Suprapubic skin (tissue), 4 donors: ENCODE measurements at places on chromosomes 5 and 9. TPM values are rescaled to one million over a fixed set of nuclear protein-coding genes. Genes with fewer than 3 reads are reported as not detected.
A peak's percentile ranks its signal among the peaks of the same experiment; 100 is the strongest.

- H3K4me3 ChIP-seq, result no peak overlapping the region
- no peaks in the 10 kb centered on the region for H3K27me3 ChIP-seq
- DNase-seq, result no peak
- H3K36me3 ChIP-seq, result no peaks in the 10 kb centered on the region
- H3K27ac ChIP-seq, result no peak overlapping the region
These were observed 91.3 kb downstream of the RALGPS1 start for GRCh38 chr9:127005770-127006314.

GRCh38 chr5:180472269-180472668, 21.9 kb upstream of the CNOT6 start:
- peaks cover 10% of the 10 kb centered on the region for H3K4me1 ChIP-seq
- H3K27ac ChIP-seq, result no peak overlapping the region
- H3K36me3 ChIP-seq, result no peaks in the 10 kb centered on the region
- H3K27me3 ChIP-seq, result peaks cover 4% of the 10 kb centered on the region
- H3K4me3 ChIP-seq, result no peak overlapping the region
- DNase-seq, result no peak

DNA sequence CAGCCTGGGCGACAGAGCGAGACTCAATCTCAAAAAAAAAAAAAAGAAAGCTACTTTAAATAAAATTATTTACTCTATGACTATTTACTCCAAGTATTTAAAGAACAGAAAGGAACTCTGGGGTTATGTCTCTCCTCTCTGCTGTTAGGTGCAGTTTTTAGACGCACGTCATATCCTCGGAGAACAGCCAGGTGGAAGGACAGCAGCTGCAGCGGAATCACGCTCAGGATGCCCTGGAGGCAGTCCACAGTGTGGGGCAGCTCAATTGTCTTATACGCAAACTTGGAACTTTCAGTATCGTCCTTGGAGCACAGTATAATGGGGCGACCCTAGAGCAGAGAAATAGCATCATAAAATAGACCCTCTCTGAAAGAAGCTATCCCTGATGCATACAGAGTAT, 10.4 kb upstream of the MAPK9 start:
- no peaks in the 10 kb centered on the region for H3K4me1 ChIP-seq
- DNase-seq, result no peak
- H3K27ac ChIP-seq, result no peak overlapping the region
- no peak overlapping the region for H3K4me3 ChIP-seq
- peaks cover 26% of the 10 kb centered on the region for H3K36me3 ChIP-seq

GRCh38 chr9:18393340-18394130, 80.4 kb upstream of the ADAMTSL1 start:
- no peak overlapping the region for H3K4me3 ChIP-seq
- H3K4me1 ChIP-seq, result peaks cover 19% of the 10 kb centered on the region
- H3K36me3 ChIP-seq, result no peaks in the 10 kb centered on the region

- H3K36me3 ChIP-seq, result peaks cover 3% of the 10 kb centered on the region
- no peak overlapping the region for H3K27ac ChIP-seq
- H3K4me3 ChIP-seq, result no peak overlapping the region
- H3K27me3 ChIP-seq, result no peaks in the 10 kb centered on the region
These were observed 12.6 kb upstream of the KIF27 start for GRCh38 chr9:83933790-83934189.

DNA sequence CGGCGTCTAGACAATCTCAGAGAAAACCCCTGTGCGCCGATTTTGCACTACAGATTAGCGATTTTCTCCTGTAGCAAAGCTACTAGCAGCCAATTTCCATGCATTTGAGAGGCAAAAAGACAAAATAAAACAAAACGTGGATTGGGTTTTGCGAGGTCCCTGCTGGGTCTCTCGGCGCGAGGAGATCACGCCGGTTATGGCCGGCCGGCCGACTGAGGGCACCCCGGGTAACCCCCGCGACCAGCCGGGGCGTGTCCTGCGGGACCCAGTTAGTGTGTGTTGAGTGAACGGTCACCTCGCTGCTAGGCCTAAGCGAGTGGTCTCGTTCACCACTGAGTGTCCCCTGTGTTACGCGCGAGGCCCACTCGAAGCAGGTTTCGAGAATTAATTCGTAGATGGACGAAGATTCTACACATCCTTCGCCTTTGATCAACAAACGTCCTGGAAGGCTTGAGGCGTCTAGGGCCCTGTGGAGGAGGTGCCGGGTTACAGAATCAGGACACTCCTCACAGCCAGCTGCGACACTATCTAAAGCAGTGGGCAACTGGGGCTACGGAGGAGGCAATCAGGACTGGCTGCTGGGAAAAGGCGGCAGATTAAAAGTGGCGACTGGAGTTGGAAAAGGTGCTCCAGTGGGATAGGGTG, 764 bp upstream of the VDAC1 start:
- H3K27me3 ChIP-seq, result no peaks in the 10 kb centered on the region
- H3K27ac ChIP-seq, result peak overlapping the region; percentile 99
- DNase-seq, result no peak
- H3K4me3 ChIP-seq, result peak overlapping the region; percentile 96

- peaks cover 27% of the 10 kb centered on the region for H3K4me1 ChIP-seq
- no peak for DNase-seq
- peak overlapping the region; percentile 4 for H3K27ac ChIP-seq
- no peaks in the 10 kb centered on the region for H3K36me3 ChIP-seq
- H3K27me3 ChIP-seq, result no peaks in the 10 kb centered on the region
These were observed 179.9 kb downstream of the GAS1 start for GRCh38 chr9:86767373-86767772.

GRCh38 chr5:56152437-56152836, 80.7 kb downstream of the ANKRD55 start:
- H3K27me3 ChIP-seq, result no peaks in the 10 kb centered on the region
- peaks cover 10% of the 10 kb centered on the region for H3K4me1 ChIP-seq
- H3K36me3 ChIP-seq, result no peaks in the 10 kb centered on the region
- H3K4me3 ChIP-seq, result no peak overlapping the region
- DNase-seq, result no peak

- H3K36me3 ChIP-seq, result peaks cover 4% of the 10 kb centered on the region
- H3K27me3 ChIP-seq, result no peaks in the 10 kb centered on the region
- no peak for DNase-seq
- no peak overlapping the region for H3K27ac ChIP-seq
These were observed 106.2 kb downstream of the CMYA5 start for GRCh38 chr5:79795764-79796398.

DNA sequence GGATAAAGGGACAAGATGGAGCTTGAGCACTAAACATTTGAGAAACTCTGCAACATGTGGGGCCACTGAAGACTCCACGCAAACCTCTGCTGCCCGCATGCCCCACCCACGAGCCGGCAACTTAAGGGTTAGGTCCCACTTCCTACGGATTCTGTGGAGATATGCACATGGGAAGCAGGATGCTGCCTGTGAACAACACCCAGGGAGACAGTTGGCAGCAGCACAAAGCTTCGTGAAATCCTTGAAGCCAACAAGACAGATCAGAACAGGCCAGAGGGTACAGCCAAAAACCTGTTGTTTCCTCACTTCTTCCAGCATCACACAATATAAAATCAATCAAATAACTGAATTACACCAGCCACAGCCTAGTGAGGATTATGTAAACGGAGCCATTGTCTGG, 270.4 kb downstream of the ENC1 start:
- no peaks in the 10 kb centered on the region for H3K27me3 ChIP-seq
- no peak for DNase-seq
- H3K27ac ChIP-seq, result no peak overlapping the region
- peaks cover 17% of the 10 kb centered on the region for H3K4me1 ChIP-seq
- no peak overlapping the region for H3K4me3 ChIP-seq
- no peaks in the 10 kb centered on the region for H3K36me3 ChIP-seq

DNA sequence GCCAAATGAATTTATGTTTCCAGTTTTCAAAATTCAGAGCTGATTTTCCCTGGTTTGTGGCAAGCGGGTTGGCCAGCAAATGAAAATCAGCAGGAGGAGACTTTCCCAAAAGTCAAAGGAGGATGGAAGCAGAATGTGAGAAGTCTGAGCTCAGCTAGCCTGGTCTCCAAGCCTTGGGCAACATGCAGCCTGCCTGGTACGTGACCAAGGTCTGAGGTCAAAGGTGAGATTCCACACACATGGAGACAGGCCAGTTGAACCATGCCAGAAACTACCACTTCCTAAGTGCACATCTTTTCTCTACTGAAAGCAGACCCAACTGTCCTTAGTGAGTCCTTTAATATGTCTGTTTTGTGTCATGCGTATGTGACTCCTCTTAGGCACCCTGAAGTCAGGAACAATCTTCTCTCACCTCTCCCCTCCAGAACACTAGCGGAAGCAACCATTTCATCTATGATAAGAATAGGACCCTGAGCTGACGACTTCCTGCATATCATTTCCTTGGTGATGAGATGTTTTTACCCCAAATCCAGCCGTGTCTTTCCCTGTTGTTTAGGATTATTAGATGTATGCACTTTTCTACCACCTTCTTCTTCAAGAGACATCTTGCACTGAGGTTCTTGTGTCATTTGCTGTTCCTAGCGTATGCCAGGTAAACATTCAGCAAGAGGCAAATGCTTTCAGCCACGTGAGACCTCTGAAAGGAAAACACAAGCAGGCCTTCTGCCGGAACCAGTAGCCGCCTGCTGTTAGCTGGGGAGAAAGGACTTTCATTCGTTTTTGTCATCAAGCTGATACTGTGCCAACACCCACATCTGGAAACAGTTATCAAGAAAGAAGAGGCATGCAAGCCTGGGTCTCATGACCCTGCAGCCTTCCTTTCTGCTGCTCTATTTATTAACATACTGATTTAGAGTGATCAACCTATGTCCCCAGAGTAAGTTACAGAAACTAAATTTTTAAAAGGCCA, 9.7 kb upstream of the TGFBI start:
- no peaks in the 10 kb centered on the region for H3K36me3 ChIP-seq
- H3K27me3 ChIP-seq, result no peaks in the 10 kb centered on the region
- H3K27ac ChIP-seq, result no peak overlapping the region
- H3K4me1 ChIP-seq, result peaks cover 44% of the 10 kb centered on the region
- no peak for DNase-seq
- no peak overlapping the region for H3K4me3 ChIP-seq

- H3K27me3 ChIP-seq, result no peaks in the 10 kb centered on the region
- H3K4me1 ChIP-seq, result peaks cover 6% of the 10 kb centered on the region
- H3K4me3 ChIP-seq, result no peak overlapping the region
- H3K36me3 ChIP-seq, result no peaks in the 10 kb centered on the region
- DNase-seq, result no peak
These were observed 35.4 kb upstream of the GNPDA1 start for GRCh38 chr5:142048272-142048671.

DNA sequence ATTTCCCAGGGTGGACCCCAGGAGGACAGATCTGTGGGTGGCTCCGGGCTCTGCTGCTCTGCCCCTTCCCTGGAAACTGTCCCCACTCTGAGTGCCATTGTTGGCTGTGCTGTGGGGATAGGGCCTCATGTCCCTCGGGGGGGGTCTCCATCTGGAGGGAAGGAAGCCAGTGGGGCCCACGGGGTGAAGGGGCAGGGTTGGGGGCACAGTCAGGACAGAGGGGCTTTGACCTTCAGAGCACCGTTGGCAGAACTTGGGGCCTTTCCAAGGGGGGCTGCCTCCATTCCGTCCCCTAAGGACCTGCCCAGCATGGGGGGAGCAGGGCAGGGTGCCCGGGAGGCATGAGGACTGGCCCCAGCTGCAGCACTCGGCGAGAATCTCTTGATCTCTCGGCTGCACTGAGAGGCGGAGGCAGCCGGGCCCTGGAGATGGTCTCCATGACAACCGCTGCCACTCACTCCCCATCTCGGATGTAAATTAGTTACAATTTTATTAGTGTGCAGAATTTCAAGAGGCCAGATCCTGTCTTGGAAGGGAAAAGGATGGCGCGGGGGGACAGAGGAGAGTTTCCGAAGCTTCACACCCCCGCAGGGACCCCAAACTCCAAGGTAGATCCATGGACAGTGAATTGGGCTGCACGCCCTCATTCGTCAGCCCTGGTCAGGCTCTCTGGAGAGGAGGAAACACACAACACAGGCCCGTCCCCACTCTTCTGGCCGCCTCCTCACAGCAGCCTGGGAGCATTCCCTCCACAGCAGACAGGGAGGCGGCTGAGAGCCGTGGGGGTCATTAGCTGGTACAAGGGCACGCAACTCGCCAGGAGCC, 216.2 kb upstream of the IER5L start:
- H3K4me1 ChIP-seq, result peaks cover 1% of the 10 kb centered on the region
- H3K4me3 ChIP-seq, result no peak overlapping the region
- H3K27me3 ChIP-seq, result no peaks in the 10 kb centered on the region
- H3K36me3 ChIP-seq, result no peaks in the 10 kb centered on the region

GRCh38 chr5:55633574-55634208, 78.4 kb downstream of the SLC38A9 start:
- no peaks in the 10 kb centered on the region for H3K27me3 ChIP-seq
- no peak for DNase-seq
- H3K36me3 ChIP-seq, result no peaks in the 10 kb centered on the region
- peak overlapping the region; percentile 36 for H3K27ac ChIP-seq

DNA sequence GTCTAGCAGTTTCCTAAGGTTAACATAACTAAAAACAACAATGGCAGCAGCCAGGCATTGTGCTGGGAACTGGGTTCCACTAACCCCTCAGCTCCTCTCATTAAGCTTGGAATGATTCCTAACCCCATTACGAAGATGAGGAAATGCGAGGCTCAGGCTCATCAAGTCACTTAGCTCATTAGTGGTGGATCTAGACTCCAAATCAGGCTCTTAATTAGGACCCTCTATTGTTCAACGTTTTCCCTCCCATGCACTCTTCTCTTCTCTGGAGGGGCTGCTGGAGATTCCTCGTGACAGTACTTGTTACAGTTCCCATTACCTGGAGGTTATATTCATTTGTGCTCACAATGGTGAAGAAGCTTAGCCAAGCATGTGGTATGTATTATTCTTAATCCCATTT, 6.5 kb downstream of the TAS2R1 start:
- no peak for DNase-seq
- H3K36me3 ChIP-seq, result no peaks in the 10 kb centered on the region
- H3K4me1 ChIP-seq, result no peaks in the 10 kb centered on the region
- no peak overlapping the region for H3K27ac ChIP-seq
- no peaks in the 10 kb centered on the region for H3K27me3 ChIP-seq

DNA sequence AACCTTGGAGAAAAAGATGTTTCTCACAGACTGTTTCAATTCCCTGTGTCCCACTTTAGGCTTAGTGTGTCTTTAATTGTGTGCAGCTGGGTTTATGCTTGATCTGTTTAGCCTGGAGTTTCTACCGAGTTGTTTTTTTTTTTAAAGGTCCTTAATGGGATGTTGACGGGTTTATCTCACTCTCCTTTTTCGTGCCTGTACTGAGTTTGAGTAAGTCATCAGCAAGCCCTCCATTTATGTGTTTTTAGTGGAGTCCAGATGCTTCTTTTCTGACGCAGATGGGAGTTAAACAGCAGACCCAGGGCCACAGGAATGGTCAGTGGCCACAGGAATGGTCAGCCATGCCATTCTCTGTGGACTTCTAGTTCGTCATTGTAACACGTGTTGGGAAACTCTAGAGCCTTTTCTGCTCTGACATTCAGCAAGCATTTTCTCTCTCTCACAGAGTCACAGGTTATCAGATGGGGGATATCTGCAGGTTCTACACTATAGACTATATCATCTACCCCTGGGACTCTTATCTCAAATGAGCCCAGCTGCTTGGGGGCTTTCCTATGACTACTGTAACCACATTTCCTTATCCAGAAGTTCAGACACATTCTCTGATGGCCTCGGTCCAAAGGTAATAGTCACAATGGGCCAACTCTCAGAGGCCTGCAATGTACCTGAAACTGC, 190.5 kb downstream of the TTLL11 start:
- no peaks in the 10 kb centered on the region for H3K4me1 ChIP-seq
- peak overlapping the region; percentile 9 for H3K27ac ChIP-seq
- no peaks in the 10 kb centered on the region for H3K36me3 ChIP-seq
- no peaks in the 10 kb centered on the region for H3K27me3 ChIP-seq
- no peak for DNase-seq
- no peak overlapping the region for H3K4me3 ChIP-seq

The LCN9 gene
- total RNA-seq, result not detected

The PCDHGA5 gene
- 1.5 TPM for total RNA-seq

The FAM221B gene
- not detected for total RNA-seq

The TDRD7 gene
- total RNA-seq, result 8.8 TPM

The PCDHGB1 gene
- total RNA-seq, result 4.3 TPM

The SPINK6 gene
- not detected for total RNA-seq

The BBLN gene
- total RNA-seq, result 345 TPM
